ENCODE measurements at places on chromosomes 13 and 19. TPM values are rescaled to one million over a fixed set of nuclear protein-coding genes. Genes with fewer than 3 reads are reported as not detected.

DNA sequence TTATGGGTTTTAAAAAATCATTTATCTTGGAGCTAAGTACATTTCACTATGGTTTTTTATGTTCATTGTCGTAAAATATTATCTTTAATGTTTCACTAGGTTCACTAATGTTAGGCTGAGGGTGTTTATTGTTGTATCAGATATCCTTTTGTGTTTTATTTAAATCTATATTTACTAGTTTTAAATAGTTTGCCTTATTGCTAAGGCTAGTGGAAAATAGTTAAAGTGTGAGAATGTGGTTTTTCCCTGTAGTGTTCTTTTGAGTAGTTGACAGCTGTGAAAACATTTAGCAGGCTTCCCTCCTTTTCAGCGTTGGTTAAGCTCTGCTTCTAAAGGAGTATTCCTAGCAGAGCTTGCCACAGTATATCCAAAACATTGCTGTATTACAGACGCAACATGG, 139.0 kb downstream of the TM9SF2 start:
- H3K4me3 ChIP-seq: no peak overlapping the region
- no peaks in the 10 kb centered on the region for H3K27me3 ChIP-seq
- no peaks in the 10 kb centered on the region for H3K4me1 ChIP-seq
- DNase-seq: no peak

- no peak overlapping the region for H3K27ac ChIP-seq
- no peak overlapping the region for H3K4me3 ChIP-seq
- no peaks in the 10 kb centered on the region for H3K27me3 ChIP-seq
- DNase-seq: peak; percentile 8
These were observed 10.4 kb downstream of the ATP4B start for GRCh38 chr13:113647351-113648215.

DNA sequence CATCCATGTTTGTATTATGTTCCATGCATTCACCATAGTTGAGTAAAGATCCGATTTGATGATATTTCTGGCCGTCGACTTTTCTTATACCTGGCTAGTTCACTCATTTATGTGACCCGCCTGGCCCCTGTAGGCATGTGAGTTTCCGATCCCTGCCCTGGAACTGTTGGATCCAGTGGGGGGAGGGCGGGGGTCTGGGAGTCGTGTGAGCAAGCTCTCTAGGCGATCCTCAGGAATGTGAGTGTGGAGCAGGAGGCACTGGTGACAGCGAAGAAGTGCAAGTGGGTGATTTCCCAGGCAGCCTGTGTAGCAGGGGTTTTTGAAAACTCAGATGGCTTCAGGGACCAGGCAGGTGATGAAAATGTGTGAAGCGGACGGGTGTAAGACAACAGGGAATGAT, 10.6 kb upstream of the PTOV1 start:
- peaks cover 33% of the 10 kb centered on the region for H3K36me3 ChIP-seq
- DNase-seq: no peak
- no peaks in the 10 kb centered on the region for H3K27me3 ChIP-seq
- no peak overlapping the region for H3K4me3 ChIP-seq

- no peak overlapping the region for H3K27ac ChIP-seq
- peaks cover 24% of the 10 kb centered on the region for H3K4me1 ChIP-seq
- no peaks in the 10 kb centered on the region for H3K27me3 ChIP-seq
- H3K36me3 ChIP-seq: no peaks in the 10 kb centered on the region
- no peak overlapping the region for H3K4me3 ChIP-seq
- peak; percentile 74 for DNase-seq
These were observed 74.9 kb upstream of the WASF3 start for GRCh38 chr13:26482451-26483197.

GRCh38 chr13:110230661-110231347, 76.2 kb downstream of the COL4A1 start:
- H3K4me1 ChIP-seq: peaks cover 20% of the 10 kb centered on the region
- H3K27me3 ChIP-seq: no peaks in the 10 kb centered on the region
- no peak for DNase-seq
- H3K27ac ChIP-seq: no peak overlapping the region
- no peaks in the 10 kb centered on the region for H3K36me3 ChIP-seq
- no peak overlapping the region for H3K4me3 ChIP-seq

DNA sequence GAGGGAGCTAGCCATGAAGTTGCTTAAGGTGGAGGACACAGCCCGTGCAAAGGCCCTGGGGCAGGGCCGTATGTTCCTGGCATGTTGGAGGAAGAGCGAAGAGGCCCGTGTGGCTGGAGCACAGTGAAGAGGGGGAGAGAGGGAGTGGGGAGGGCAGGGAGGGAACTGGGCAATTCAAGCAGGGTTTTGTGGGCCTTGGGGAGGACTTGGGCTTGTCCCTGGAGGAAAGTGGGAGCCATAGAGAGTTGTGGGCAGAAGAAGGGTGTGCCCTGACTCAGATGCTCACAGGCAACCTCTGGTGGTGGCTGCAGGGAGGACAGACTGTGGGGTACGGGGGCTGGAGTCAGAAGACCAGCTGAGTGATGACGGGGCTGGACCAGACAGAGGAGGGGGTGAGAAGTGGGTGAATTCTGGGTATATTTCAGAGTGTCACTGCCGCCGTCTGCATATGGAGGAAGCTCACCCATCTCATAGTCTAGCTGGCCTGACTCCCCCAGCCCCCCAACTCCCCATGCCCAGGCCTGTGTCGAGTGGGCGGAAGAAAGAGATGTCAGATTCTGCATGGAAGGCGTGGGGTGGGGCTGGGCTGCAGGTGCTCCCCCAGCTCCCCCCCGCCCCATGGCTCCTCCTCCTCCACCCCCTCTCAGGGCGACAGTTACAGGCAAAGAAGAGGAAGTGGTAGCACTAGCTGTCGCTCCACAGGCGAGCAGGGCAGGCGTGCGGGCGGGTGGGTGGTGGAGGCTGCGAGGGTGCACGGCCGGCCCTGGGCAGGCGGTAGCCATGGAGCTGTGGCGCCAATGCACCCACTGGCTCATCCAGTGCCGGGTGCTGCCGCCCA, at the start of gene VAV1:
TSS of gene VAV1 (plus strand) at position 681 of the 838 bp plus-strand sequence. CDS start at position 781, 100 bp downstream.
- H3K4me1 ChIP-seq: peaks cover 6% of the 10 kb centered on the region
- no peak within 1 kb of the TSS for H3K4me3 ChIP-seq
- no peaks in the 10 kb centered on the region for H3K27me3 ChIP-seq
- peaks cover 6% of the 10 kb centered on the region for H3K36me3 ChIP-seq
- no peak within 1 kb of the TSS for H3K27ac ChIP-seq

DNA sequence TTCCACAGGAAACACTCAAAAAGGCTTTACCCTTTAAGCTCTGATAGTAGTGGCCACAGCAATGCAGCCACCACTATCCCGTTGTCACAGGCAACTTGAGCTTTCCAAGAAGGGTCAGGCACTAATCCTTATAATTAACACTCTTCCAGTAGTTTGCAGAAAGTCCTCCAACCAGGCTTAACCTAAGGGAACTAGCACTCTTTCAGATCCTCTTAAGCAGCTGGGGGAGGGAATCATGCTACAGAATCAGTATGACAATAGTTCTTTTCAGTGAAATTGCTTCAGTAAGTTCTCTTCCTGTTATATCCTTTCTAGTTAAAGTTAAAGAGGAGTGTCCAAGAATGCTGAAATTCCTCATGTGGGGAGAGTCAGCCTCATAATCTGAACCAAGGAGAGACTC, 82.2 kb downstream of the TNFSF11 start:
- no peak overlapping the region for H3K4me3 ChIP-seq
- peaks cover 30% of the 10 kb centered on the region for H3K4me1 ChIP-seq
- peak overlapping the region; percentile 46 for H3K27ac ChIP-seq
- no peaks in the 10 kb centered on the region for H3K27me3 ChIP-seq

SLC17A7 gene
- 2.1 TPM for total RNA-seq

- DNase-seq: no peak
- no peaks in the 10 kb centered on the region for H3K27me3 ChIP-seq
- H3K4me3 ChIP-seq: no peak overlapping the region
- no peaks in the 10 kb centered on the region for H3K36me3 ChIP-seq
- H3K27ac ChIP-seq: no peak overlapping the region
These were observed 137.5 kb downstream of the FREM2 start for GRCh38 chr13:38824342-38824741.

GRCh38 chr19:19619181-19619848, 828 bp upstream of the PBX4 start:
- peaks cover 13% of the 10 kb centered on the region for H3K4me1 ChIP-seq
- no peak for DNase-seq
- peak overlapping the region; percentile 73 for H3K4me3 ChIP-seq
- peaks cover 8% of the 10 kb centered on the region for H3K36me3 ChIP-seq
- no peak overlapping the region for H3K27ac ChIP-seq

Data from WTC11 (cell line).